ENCODE measurements at places on chromosomes 7 and 10.

GRCh38 chr10:15485684-15486316, 114.7 kb upstream of the FAM171A1 start:
- no peak for DNase-seq

- DNase-seq, result no peak
Measured at GRCh38 chr10:3971713-3972112, 186.7 kb upstream of the KLF6 start.

GRCh38 chr7:122847871-122848473, 38.3 kb downstream of the CADPS2 start:
- no peak for DNase-seq

- DNase-seq, result no peak
Measured at GRCh38 chr7:106864298-106865081, 592 bp upstream of the PIK3CG start.

DNA sequence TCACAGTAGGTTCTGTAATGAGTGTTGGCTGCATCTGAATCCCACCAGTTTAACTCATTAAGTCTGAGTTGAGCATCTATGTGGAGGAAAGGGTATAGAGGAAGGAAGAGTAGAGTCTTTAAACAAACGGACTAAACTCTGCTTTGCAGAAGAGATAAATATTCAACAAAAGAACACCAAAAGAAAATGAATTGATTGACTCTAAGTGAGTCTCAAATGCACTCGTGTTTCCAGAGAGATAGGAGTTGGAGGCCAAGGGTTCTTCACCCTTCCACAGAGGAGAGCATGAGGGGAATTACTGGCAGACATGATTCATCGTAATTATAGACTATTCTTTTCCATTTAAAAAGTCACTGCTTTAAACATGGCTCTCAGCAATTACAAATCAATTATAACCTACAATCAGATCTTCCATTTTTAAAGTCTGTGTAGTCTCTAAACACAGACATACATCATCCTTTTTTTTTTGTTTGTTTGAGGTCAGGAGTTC, 56.3 kb downstream of the PLPP4 start:
- peak; percentile 41 for DNase-seq

- DNase-seq, result no peak
Measured at GRCh38 chr7:122416336-122416735, 111.8 kb upstream of the FEZF1 start.

DNA sequence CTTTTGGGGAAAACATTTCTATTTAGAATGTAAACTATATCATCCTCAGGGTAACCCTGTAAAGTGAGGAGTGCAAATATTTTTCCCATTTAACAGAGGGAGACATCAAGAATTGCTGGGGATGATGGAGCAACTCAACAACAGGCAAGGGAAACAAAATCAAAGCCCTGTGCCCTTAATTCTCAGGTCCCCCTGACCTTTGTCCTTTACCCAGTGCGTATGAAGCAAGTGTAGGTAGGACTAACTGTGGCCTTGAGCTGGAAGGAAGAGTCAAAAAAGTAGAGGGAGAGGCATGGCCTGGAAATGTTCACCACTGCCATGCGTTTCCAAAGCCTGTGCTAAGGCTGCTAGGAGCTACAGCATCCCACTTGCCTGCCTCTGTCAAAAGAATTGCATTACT, 896.9 kb downstream of the LRMDA start:
- DNase-seq, result no peak

DNA sequence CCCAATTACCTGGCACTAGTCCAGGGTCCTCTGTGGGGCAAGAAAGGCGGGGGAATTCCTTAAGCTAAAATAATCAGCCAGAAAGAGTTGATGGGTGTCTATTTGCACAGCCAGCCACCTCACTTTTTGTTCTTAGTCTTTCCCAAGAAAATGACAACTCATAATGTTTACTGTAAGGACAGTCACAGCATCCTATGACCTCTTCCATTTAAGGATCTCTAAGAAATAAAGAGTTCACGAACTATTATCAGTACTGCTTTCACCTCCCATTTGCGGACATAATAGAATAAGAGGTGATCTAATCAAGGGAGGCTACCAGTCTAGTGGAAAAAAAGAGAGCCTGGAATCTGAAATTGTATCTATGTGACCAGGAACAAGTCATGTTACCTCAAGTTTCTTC, 72.4 kb upstream of the LRRC17 start:
- no peak for DNase-seq

DNA sequence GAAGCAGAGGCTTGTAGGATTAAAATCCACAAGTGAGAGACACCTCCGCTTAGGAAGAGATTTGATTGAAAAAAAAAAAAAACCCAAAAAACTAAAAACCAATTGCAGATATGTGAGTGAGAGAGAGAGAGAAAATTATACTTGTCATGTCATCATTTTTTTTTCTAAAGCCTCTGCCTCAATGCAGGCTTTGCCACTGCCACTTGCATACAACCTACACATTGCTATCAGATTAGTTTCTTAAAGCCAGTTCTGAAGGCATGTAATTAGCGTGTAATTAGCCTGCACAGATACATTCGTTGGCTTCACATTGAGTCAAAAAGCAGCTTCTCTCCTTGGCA, 86.1 kb upstream of the MTPN start:
- DNase-seq, result peak; percentile 74

DNA sequence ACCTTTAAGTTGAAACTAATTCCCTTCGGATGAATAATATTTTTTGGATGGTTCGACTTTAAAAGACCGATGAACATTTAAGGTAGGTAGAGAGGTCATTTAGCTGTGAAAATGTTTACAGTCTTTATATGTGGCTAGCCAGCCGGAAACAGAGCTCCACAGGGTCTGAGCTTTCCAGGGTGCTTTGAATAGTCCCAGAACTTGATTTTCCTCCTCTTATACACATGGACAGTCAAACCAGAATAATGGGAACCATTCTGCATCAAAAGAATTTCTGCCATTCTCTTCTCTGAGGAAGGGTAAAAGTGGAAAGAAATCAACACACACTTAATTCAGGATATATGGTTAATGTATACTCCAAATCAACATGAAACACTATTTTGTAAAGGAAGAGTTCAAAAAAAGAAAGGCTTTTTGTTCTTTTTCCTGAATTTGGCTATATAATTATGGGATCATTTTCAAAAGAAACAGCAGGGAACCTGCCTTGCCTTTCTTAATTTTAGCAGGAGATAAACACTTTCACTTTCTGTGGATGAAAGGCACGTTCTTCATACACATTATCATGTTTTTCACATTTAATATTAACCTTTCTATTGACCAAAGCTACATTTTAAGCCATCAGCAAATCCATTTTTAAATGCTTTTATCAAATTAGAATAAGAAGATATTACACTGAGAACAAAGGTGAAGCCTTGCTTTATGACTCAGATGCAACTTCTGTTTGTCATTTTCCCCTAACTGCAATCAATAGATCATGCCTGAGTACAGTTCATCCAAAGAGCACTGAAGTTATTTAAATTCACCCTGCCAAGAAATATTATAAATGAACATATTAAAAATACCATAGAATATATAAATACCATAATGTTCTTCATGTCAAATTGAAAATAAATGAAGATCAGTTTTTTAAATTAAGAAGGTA, 307.3 kb downstream of the THSD7A start:
- DNase-seq, result peak; percentile 34

Data from NCI-H748 treated with DMSO at 0.1 percent for 48 hours (cell line).